Stimulated activated CD8-positive, alpha-beta memory T cell treated with anti-CD3 and anti-CD28 coated beads, Interleukin-4, amount 100 ng/mL, for 1 hour (primary cell): ENCODE measurements at places on chromosomes 1 and 21.

DNA sequence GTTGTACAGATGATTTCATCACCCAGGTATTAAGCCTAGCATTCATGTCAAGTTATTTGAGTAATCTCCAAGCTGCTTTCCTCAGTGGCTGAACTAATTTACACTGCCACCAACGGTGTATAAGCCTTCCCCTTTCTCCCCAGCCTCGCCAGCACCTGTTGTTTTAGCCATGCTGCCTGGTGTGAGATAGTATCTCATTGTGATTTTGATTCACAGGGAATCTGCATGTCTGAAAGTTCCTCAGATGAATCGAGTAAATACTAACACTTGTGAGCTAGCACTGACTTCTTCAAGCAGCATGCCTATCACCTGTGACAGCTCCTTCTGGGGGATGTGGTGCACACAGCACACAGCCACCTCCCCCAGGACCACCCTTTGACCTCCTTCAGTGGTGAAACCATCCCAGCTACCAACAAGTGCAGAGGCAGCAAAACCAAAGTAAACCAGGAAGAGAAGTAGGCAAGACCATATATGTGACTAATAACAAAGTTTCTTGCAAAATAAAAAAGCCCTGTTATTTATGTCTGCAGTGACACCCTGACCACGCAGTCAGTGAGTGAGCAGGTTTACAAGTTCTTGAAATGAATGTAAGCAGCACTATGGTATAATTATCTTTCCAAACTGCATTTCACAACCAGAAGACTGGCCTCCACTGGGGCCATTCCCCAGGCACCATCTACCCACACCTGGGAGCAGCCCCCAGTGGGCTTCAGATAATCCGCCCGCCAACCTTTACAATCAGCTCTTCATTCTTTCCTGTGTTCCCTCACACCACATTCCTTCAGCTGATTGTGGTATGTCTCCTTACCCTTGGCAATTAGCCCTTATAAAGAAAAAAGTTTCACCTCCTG is 173.8 kb downstream of the ETS2 start:
- no peak for DNase-seq

- no peak for DNase-seq
Measured at GRCh38 chr1:56202796-56203492, 376.4 kb downstream of the PLPP3 start.

GRCh38 chr1:222136869-222137268 is 395.0 kb upstream of the DUSP10 start:
- DNase-seq, result no peak

GRCh38 chr1:54070171-54070837 is 16.9 kb downstream of the TCEANC2 start:
- no peak for DNase-seq

DNA sequence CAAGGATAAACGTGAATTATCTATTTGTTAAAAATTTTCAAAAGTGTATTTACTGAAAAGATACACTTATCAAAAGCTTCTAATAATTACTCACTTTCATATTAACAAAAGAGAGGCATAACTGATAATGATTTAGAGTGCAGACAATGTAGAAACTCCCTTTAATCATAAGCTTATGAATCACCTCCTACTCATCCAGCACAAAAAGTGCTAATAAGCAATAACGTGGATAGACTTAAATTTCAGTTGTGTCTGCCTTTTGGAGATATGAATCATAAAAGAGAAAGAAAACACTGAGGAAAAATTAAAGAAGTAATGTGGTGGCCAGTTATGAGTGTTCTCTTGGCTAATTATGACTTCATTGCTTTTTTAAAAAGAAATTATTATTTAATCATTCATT is 827.6 kb upstream of the B3GALT2 start:
- DNase-seq, result no peak

DNA sequence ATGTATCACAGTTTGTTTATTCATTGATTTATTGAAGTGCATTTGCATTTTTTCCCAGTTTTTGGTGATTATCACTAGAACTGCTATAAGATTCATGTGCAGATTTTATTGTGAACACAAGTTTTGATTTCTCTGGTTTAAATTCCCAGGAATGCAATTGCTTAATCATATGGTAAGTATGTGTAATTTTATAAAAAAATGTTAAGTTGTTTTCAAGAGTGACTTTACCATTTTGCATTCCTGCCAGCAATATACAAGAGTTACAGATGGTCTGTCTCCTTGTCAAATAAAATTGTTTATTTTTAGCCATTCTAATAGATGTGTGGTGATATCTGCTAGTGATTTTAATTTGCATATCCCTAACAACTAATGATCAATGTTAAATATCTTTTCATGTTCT is 127.3 kb upstream of the APP start:
- DNase-seq, result no peak

GRCh38 chr1:183002797-183003196 is 20.4 kb upstream of the LAMC1 start:
- DNase-seq, result no peak

DNA sequence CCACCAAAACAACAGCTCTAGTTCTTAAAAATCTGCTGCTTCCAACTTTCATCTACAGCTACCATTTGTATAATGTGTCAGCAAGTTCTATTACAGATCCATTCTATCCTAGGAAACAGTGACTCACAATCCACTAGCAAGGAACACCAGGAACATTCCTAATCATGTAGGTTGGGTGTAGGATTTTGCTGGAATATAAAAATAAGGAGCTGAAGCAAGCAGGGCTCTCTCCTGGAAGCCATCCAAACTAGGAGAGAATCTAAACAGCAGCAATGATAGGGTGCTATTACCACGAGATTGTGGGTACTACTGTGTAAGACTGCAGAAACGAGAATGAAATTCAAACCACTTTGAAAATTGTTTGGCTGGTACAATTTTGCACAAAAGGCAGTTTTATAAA is 135.0 kb downstream of the PTPN14 start:
- DNase-seq, result no peak

- DNase-seq, result no peak
Measured at GRCh38 chr1:29975036-29975694, 738.8 kb downstream of the PTPRU start.
